ENCODE measurements at places on chromosomes 16 and 17.

- DNase-seq = no peak
These were observed 16.7 kb upstream of the SLC12A3 start for GRCh38 chr16:56848029-56848936.

DNA sequence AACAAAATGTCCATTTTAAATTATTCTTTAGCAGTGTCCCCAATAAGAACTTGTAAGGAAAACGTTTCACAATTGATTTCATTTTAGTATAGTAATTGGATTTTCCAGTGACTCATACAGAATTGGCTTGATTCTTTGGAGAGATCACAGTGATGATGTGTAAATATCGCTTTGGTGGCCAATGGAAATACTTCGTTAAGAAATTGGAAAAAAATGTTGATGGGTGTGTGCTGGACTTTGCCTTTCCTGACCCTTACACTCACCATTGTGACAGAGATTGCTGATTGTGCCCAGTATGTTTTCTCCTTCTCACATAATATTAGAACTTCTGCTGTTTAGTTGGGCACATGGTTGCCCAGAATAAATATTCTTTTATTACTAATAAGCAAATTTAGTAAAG, 7.4 kb upstream of the EFCAB13 start:
- no peak for DNase-seq

DNA sequence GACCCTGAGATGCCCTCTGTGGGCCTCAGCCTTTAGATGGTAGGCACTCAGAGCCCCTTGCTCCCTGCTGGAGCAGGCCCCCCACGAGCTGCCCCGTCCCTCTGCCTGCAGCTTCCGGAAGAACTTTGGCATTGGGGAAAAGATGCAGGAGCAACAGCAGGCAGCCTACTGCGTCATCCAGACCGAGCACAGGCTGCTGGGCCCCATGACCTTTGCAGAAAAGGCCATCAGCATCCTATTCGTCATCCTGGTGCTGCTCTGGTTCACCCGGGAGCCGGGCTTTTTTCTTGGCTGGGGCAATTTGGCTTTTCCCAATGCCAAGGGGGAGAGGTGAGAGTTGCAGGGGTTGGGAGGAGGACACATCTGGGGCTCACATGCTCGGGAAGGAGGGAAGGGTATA, 12.7 kb upstream of the FOXN1 start:
- DNase-seq = no peak

DNA sequence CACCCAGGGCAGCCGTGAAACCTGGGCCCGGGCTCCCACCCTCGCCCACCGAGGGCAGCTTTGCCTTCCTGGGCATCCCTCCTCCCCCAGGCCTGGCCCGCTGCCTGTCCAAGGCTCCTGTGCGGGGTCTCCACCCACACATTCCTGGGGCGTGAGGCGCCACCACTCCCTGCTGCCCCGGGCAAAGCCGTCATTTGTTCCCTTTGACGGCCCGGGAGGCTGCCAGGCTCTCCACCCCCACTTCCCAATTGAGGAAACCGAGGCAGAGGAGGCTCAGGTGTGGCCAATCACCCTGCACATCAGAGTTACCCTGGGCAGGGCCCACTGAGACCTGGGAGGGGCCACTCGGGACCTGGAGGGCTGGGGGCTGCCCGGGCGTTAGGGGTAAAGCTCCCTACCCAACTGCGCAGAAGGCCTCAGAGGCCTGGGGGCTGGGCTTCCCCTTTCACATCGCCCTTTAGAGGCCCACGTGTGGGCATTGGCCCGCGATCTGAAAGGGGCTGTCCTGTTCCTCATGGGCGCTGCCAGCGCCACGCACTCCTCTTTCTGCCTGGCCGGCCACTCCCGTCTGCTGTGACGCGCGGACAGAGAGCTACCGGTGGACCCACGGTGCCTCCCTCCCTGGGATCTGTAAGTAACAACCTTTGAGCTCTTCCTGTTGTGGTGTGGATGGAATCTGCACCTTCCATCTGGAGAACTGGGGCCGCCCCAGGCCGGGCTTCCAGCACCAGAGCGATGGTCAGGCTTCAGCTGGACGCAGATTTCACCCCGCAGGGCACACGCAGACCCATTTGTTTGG, at the start of gene MSLN:
Gene MSLN (plus strand): TSS at position 190 of the 799 bp plus-strand sequence. CDS start 1,947 bp downstream, outside the sequence.
- DNase-seq = no peak

- DNase-seq = no peak
These were observed 80.0 kb downstream of the CDRT15 start for GRCh38 chr17:14156689-14157088.

DNA sequence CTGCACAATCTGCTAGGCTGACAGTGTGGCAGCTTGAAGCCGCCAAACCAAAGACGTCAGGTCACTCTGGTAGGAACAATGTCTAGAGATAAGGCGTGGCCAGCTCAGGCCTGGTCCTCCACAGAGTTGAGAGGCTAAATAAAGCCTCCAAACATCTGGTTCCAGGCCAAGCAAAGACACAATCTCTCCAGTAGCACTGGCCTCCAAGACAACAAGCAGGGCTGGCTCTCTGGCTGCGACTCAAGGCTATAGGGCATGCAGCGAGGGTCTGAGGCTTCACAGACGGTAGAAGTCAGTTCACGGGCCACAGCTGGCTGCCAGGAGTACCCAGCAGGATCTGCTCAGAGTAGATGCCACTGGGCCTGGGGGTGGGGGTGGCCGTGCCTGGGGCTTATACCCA, 75.6 kb downstream of the ABR start:
- DNase-seq = no peak

DNA sequence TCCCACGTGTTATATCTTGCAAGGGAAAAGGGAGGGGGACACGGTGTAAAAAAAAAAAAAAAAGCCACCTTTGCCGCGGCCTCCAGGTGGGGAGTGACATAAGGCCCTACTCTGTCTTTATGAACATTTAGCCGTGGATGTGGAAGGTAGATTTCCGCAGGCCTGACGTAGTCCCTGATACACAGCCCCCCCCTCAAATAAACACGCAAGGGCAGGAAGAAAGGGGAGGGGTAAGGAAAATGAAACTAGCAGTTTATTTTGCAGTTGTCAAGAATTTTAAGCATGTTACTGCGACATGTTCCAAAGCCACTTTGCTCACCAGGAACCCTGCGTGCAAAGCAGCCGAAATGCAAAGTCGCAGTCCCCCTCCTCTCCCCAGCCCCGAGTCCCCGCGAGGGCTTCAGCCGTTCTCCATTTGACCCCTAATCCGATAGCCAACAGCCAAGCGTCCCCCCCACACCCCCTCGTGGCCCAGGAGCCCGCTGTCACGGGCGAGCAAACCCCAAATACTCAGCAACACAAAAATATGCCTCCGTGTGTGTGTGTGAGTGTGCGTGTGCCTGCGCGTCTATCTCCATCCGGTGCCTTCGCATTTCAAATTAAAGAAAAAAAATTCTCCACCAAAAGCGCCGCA, 1.2 kb downstream of the CBX4 start:
- DNase-seq = no peak

DNA sequence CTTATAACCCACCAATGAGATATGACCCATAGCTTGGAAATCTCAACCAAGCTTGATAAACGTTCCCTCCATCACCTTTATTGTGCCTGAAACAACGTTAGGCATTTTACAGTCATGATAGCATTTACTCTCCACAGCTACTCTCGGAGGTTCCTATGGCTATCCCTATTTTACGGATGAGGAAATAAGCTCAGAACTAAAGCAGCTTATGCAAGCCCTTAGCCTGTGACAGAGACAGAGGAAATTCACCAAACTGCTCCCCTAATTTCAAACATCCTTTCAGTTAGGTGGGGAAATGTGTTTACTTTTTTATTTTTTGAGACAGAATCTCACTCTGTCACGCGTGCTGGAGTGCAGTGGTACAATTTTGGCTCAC, 18.7 kb downstream of the DCUN1D3 start:
- DNase-seq = peak; percentile 34

- peak; percentile 58 for DNase-seq
These were observed 30.1 kb upstream of the DYNLL2 start for GRCh38 chr17:58052945-58053715.

DNA sequence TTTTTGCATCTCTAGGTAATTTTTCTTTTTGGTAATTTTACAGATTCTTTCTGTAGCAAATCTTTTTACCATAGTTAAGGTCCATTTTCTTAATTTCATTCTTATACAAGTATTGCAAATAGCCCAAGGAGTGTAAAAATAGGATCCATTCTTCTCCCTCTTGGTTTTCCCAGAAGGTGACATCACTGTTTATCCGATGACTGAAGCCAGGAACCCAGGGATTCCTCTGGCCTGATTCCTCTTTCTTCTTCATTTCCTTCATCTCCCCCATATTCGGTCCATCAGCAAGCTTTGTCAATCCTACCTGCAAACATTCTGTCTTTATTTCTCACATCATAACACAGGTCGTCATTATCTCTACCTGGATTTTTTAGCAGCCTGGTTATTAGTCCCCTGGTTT, 5.3 kb downstream of the RBBP6 start:
- no peak for DNase-seq

DNA sequence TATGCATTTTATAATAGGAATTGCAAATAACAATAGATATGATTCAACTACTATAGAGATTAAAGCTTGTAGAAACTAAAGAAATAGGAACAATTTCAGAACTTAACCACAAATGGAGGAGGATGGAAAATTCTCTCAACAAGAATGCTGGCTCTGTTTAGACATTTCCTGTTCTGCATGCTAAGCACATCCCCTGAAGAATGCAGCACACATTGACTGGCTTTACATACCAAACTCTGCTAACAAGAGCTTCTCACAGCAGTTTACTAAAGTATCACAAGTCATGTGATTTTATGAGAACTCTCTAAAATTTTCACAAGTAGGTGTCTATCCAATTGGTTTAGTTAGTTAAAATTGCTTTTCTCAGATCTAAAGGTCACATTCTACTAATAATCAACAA, 85.2 kb downstream of the SPAG9 start:
- peak; percentile 33 for DNase-seq

- DNase-seq = no peak
These were observed 7.4 kb downstream of the MAP2K3 start for GRCh38 chr17:21291862-21292261.

DNA sequence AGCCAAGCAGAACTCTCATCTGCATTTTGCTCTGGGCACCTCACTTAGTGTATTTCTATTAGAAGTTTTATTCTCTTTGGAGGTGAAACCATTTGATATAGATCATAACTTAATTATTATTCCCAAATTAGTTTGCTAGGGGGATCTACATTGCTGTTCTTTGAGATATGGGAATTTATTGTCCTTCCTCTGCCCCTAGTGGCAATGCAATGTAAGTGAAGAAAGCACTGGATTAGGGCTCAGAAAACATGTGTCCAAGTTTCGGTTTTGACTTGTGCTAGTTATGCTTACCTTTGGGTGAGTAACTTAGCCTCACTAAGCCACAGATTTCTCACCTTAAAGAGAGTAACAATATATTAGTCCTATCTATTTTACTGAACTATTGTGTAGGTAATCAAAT, 2.9 kb downstream of the KRT39 start:
- peak; percentile 32 for DNase-seq

DNA sequence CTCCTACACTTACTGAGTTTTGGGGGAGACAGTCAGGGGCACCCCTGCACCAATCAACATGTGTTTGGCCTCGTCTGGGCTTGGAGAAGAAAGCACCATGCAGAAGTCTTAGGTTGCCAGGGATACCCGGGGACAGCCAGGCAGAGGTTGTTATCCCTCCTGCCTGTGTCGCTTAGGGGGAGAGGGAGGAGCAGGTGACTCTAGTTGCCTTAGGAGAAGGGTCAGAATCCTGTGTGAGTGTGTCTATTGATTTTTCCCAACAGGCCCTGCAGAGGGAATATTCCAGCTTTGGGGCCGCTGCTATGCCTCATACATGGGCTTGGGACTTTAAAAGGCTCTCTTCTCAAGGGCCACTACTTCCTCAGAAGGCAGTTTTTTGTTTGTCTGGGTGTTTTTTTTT, 89.1 kb downstream of the RGS9 start:
- no peak for DNase-seq

- no peak for DNase-seq
These were observed 299.3 kb upstream of the SALL1 start for GRCh38 chr16:51450376-51450775.

DNA sequence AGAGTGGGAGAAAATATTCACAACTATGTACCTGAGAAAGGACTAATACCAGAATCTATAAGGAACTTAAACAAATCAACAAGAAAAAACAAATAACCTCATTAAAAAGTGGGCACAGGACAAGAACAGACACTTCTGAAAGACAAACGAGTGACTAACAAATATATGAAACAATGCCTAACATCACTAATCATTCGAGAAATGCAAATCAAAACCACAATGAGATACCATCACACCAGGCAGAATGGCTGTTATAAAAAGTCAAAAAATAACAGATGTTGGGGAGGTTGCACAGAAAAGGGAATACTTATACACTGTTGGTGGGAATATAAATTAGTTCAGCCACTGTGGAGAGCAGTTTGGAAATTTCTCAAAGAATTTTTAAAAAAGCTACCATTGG, 83.5 kb upstream of the WSCD1 start:
- DNase-seq = no peak

GRCh38 chr16:14600164-14600563, 29.9 kb downstream of the PARN start:
- peak; percentile 6 for DNase-seq

- DNase-seq = no peak
These were observed 4.0 kb downstream of the SIAH1 start for GRCh38 chr16:48381201-48381600.

GRCh38 chr17:77456271-77456950, 315.6 kb downstream of the SEC14L1 start:
- DNase-seq = no peak

DNA sequence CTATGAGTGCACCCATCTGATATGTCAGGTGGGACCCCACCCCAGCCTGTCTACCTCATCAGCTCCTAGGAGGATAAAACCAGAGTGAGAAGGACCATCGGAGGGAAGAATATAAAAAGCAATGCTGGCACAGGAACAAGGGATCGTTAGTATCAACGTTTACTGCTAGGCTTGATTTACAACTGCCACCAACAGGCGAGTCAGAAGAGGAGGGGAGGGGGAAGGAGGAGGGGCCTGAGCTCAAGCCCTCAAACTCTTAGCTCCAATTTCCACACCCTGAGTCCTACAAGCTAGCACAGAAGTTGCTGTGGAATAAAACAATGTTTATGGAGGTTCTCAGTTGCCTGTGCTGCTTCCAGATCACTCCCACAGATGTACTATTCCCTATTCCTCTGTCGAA, 234.5 kb downstream of the C16orf78 start:
- no peak for DNase-seq

GRCh38 chr17:56613131-56613530, 19.6 kb downstream of the NOG start:
- no peak for DNase-seq

- no peak for DNase-seq
These were observed 25.5 kb downstream of the NCOR1 start for GRCh38 chr17:16189791-16190348.

- no peak for DNase-seq
These were observed 1.2 kb downstream of the PRR35 start for GRCh38 chr16:561413-561794.

Data from suppressor macrophage (primary cell).